ENCODE measurements at places on chromosomes 5 and 9.

- no peak for DNase-seq
These were observed 271.5 kb upstream of the PANK3 start for GRCh38 chr5:168850683-168851082.

DNA sequence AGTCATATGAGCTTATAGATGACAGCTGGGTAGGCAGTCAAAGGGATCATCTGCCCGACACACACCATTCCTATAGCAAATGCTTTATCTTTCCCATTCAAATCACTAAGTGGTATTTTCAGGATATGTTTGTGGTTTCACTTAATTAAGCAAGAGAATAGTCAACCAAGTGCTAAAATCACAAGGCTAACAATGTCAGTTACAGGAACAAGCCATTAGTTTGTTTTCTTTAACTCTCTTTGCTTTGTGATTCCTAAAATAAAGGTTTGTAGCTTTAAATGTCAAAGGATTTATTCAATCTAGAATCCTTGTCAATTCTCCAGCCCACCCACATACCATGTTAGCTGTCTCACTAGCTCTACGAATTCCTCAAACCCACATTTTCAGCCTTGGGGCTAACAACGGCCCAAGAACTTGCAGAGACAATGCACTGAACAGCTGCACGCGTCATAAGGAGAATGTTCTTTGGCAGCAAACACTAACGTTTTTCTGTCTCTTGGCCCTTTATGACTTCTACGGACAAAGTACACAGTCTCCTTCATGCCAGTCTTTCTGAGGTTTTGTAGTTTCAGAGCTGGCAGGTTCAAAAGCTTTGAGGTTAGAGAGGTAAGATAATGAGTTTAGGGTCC is 56.6 kb downstream of the ELAVL2 start:
- DNase-seq: no peak

- peak; percentile 42 for DNase-seq
These were observed 35.8 kb upstream of the SPRY4 start for GRCh38 chr5:142360607-142361120.

GRCh38 chr9:72635197-72635596 is 113.8 kb downstream of the TMC1 start:
- no peak for DNase-seq

DNA sequence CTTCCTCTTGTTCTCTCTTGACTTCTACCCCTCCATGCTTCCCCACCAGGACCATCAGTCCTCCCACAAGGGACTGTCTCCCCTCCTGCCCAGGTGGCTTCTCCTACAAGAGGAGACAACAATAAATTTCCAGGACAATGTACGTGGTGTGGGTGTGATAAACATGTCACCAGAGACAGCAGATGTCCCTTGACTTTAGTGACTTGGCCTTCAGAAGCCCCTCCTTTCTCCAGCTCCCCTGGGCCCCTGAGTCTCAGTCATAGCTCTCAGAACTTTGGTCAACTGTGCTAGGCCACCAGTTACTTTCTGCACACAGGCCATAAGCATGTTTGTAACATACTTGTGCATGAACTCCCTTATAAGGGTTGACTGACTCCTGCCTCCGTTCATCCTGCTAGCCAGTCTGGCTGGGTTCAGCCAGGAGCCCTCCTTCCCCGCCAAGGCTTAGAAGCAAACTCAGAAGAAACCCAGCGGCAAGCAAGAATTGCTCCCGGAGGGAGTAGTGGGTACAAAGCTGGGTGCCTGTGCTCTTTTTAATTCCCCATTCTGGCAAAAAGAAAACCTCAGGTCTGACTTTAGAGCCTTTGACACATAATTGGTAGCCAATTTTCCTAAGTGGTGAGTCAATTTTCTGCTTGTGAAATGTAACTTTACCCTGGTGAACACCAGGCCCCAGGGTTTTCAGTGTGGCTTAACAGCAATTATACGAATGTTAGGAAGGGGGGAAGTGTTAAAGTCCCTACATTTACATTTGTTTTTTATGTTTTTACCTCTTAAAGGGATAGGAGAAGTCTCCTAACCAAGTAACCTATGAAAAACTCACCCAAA is 49.2 kb downstream of the EBF1 start:
- no peak for DNase-seq

DNA sequence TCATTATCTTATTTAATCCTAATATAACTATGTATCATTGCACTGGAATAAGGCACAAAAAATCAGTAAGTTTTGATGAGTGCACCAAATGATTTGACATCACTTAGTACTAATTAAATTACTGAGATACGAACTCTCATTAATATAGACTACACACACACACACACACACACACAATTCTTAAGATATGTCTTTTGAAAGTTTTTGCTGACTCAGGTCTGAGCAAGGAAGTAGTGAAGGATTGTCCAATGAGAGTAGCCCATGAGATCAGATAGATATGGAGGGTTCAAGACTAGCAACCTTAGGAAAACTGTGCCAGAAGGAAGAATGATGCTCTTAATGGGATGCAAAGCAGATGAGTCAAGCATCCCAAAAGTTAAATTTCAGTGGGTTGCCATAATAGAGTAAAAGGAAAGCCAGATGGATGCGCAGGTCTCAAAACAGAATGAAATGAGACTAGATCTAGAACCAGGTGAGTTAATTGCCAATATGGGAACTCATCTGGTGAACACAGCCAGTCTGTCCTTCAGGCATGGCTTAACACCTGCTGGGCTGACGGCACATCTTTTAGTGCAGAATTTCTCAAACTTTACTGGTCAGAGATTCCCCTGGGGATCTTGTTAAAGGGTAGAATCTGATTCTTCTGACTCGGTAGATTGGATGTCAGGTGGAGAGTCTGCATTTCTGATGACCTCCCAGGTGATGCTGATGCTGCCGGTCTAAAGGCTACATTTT is 197.0 kb upstream of the NR4A3 start:
- no peak for DNase-seq

GRCh38 chr9:99634186-99634585 is 187.5 kb upstream of the NR4A3 start:
- no peak for DNase-seq

- DNase-seq: no peak
These were observed 61.2 kb downstream of the TMEM232 start for GRCh38 chr5:110665184-110665726.

DNA sequence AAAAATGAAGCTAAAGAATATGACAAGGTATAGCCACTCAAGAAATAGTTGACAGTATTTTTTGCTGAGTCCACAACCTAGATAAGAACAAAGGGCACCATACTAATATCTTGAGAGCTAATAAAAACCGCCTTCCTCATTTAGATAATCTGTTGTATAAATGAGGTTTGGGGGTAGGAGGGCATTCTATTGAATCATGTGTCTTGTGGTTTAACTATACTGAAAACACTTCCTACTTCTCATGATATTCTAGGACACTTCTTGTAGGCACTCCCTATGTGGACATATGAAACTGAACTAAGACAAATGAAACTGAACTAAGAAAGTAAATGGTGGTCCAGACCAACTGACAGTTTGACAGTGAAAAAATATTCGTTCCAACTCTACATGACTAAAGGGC is 1268.5 kb upstream of the C9orf72 start:
- DNase-seq: no peak

DNA sequence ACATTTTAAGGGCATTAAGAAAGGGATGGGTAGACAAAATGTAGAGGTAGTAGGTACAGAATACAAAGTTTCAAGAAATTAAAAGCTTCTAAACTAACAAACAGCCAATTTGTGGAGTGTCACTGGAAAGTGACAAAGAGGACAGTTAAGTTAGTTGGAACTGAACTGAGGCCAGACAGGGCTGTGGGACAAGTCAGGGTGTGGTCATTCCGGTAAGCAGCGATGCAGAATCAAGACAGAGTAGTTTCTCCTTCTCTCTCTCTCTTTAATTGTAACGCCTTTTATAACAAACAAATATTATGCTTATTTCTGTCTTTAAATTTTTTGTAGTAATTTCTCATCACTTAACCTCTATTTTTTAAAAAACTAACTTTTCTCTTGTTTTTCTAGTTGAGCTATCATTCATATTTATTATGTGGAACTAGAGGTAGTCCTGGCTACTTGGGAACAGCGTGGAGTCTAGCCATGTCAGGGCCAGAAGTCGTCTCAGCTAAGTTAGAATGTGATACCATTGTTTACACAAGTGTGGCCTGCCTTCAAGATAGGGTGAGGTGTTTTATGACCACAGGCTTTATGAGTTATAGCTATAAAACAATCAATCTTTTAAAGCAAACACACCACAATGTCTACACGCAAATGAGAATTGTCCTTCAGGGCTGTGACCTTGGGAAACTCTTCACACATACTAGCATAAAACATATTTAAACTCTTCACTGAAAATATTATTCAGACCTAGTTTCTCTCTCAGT is 115.3 kb upstream of the CDKN2B start:
- DNase-seq: no peak

- no peak for DNase-seq
These were observed 13.8 kb upstream of the LHFPL2 start for GRCh38 chr5:78662323-78662722.

DNA sequence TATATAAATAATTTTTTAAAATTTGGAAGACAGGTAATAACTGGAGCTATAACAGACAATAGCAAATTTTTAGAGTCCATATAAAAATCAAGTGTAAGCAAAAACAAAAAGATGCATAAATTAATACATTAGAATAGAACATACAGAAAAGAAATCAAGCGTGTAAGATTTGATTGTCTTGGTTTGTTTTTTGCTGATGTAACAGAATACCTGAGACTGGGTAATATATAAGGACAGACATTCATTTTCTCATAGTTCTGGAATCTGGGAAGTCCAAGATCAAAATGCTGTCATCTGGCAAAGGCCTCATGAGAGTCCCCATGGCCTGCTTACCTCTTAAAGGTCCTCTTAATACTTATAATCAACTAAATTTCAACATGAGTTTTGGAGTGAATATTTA is 1010.1 kb downstream of the CDH18 start:
- no peak for DNase-seq

DNA sequence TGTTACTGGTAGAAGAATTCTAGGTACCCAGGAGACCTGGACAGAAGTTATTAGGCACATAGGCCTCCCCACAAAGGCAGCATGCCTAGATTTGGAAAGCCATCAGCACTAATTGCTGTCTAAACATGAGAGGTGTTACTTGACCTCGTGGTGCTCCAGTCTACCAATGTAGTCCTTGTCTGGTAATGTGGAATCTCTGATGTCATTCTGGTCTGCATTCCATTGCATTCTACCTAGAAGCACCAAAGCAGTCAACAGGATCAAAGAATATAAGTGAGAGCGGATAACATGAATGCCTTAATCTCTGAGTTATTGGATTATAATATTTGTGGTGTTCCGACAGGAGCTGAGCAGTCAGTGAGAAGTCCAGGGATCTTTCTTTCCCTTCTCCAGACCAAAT is 175.2 kb downstream of the PSAT1 start:
- no peak for DNase-seq

DNA sequence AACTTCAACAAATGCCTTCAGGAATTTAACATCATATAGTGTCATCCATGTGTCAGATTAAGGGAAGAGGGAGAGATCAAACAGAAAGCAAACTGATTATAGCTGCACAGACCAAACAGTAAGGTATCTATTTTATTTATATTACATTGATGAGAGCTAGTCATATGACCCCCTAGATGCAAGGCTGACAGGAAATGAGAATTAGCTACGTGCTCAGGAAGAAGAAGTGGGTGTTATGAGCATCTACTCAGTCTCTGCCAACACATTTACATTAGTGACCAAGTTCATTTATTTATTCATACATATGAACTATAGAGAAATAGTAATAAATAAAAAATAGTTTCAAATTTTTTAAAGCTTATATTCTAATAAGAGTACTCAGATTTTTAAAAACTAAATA is 787.3 kb downstream of the KCTD16 start:
- no peak for DNase-seq

DNA sequence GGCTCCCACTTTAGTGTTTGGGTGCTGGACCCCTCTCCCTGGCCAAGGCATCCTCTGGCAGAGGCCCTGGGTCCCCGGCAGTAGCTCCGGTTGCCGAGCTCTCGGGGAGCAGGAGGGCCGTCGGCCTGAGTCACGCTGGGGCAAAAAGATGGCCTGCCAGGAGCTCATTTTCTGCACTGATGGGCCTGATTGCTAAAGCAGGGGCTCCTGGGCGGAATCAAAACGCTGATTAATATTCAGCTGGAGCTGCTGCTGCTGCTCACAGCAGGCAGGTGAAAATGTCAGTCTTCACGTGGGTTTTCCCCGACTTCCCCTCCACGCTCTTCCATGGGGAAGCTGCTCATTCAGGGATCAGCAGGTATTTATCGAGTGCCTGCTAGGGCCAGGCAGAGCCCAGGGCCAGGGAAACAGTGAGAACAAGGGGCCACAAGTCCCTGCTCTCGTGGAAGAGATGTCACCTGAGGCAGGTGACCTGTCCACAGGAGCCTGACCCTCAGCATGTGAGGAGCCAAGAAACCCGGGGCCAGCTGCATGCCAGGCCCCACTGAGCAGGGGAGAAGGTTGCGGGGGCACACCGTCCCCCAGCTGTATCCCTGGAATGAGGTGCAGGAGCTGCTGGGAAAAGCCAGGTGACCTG is 22.1 kb downstream of the LAMC3 start:
- no peak for DNase-seq

DNA sequence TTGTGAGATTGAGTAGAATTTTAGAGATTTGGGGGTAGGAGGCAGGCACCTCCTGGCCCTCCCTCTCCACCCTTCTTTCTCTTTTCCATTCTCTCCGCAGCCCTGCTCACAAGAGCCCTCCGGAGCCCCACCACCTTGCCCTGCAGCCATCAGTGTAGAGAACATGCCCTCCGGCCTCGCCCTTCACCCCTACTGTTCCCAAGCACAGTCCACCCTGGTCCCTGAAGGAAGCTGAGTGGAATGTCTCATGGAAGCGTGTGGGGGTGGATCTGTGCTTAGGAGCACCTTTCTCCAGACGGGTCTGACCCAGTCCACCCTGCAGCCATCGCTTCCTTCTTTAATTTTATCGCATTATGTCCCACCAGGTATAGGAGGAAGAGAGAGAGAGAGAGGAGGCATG is 267.1 kb downstream of the NSG2 start:
- DNase-seq: no peak

DNA sequence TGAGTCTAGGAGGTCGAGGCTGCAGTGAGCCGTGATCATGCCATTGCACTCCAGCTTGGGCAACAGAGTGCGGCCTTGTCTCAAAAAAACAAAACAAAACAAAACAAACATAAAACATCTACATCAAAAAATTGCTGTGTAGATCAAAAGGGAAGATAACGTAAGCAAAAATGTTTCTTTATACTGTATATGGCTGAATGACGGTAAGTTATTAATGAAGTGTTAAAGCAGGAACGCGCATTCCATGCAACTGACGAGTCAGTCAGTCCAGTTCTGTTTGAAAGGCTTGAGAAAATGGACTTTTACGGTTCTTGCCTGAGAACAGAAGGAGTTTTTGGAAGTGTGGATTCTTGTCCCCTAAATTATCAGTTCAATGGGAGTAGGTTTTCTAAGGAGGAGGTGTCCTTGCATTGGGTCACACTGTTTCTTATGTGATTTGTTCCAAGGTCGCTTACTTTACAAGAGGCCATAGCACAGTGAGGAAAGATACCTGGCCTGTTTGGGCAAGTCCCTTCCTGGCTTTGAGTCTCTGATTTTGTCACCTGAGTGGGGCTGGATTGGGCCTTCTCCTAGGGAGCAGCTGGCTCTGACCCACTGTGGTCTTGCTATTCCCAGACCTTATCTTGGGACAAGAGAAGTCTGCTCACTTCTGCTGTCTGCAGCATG is 6.6 kb upstream of the PTGS1 start:
- no peak for DNase-seq
